ENCODE measurements at places on chromosomes 13 and 19.

DNA sequence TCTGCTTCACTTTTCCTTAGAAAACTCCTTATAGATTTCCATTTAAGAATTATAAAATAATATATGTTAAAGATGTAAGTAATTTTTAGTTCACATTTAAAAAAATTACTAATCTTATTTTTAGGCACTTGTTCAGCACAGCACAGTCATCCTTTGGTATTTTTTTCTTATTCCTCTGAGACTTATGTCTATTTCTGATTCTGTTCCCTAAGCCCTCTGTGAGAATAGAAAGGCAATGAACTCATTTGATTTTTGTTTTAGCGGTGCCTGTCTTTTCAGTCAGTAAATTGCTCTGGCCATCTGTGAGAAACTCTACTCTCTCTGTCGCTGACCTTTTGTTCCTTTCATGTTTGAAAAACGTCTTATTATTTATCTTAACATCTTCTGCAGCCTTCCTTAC lies 168.1 kb downstream of the PCDH17 start:
- DNase-seq, result no peak

GRCh38 chr19:51441410-51442390 lies 16.6 kb downstream of the SIGLEC8 start:
- DNase-seq, result peak; percentile 66

DNA sequence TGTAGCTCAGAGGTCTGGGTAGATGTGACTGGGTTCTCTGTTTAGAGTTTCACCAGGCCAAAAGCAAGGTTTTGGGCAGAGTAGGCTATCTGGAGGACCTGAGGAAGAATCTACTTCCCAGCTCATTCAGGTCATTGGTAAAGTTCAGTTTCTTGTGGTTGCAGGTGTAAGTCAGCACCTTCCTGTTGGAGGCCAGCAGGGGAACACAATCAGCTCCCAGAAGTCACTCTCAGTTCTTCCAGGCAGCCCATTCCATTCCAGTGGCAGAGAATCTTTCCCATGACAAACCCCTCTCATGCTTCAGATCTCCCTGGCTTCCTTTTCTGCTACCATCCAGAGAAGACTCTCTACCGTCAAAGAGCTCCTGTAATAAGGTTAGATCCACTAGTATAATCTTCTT lies 176.2 kb upstream of the UFM1 start:
- no peak for DNase-seq

DNA sequence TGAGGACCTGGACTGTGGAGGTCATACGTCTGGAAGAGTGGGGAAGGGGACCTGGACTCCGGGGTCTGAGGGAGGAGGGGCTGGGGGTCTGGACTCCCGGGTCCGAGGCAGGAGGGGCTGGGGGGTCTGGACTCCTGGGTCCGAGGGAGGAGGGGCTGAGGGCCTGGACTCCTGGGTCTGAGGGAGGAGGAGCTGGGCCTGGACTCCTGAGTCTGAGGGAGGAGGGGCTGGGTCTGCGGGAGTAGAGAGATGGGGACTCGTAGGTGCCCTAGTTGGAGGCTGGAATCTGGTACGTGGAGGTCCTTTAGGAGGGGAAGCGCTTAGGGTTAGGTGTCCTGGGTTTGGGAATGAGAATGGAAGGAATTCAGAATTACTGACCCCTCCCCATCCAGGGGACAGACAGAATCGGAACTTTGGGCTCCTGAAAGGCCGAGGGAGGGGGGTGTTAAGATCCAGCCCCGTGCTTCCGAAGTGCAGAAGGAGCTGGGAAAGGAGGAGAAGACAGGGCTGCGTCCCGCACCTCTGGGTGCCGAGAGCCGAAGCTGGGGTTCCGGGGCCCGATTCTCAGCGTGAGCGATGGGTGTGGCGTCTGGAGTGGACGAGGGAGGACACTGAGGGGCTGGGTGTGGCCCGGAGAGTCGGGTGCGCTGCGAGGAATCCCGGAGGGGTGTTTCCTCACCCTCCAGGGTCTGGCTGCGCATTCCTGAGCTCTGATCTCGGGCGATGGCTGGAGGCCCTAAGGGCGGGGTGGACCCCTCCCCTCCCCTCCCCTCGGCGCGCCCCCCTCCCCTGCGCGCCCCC lies 608 bp downstream of the MYADM start:
- no peak for DNase-seq

DNA sequence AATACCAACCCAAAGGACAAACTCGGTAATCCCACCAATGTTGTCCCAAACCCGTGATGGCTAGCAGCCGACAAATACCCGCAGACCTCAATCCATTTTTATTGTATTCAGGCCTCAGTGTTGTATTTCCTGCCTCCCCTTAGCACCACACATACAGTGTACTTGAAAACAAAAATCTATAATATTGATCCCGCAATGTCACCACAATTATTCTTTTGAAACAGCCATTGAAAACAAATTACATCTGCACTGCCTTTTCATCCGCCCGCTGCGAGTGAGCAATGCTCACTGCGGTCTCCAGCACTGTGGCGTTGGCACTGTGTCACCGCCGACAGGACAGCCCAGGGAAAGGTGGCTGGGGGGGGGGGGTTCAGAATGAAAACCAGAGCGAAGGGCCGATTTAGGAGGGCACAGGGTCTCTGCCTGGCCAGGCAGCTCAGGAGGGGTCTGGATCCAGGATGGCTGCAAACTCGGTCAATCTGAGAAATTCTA lies 385.8 kb upstream of the ZNF507 start:
- DNase-seq, result no peak

DNA sequence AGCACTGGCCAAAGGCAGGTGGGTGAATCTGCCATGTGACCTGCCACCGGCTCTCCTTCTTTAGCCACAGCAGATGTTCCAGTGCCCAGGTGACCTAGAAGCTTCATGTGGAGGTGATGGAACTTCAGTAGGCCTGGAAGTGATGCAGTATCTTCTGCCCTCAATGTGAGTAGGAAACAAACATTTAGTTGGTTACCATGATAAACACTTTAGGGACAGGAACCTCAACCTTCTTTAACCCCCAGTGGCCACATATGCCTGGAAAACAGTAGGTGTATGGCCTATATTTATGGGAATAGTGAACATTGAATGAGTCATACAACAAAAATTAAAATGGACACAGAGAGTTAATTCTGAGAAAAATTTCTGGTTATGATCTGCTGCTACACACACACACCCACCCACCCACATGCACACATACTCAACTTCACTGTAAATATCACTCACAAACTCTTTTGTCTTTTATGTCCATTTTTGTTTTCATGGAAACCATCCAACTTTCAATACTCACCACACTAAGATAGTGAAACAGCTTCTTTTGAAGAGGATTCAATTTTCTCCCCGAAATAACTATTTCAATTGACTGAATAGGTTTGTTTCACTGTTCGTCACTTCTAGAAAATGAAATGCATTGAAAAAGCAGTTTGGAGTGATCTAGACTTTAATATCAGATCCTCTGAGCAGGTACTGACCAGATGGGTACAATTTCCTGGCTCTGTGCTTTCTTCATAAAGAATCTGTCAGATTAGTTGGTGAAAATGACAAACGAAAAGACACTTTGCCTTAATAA lies 97.3 kb downstream of the STARD13 start:
- DNase-seq, result no peak

DNA sequence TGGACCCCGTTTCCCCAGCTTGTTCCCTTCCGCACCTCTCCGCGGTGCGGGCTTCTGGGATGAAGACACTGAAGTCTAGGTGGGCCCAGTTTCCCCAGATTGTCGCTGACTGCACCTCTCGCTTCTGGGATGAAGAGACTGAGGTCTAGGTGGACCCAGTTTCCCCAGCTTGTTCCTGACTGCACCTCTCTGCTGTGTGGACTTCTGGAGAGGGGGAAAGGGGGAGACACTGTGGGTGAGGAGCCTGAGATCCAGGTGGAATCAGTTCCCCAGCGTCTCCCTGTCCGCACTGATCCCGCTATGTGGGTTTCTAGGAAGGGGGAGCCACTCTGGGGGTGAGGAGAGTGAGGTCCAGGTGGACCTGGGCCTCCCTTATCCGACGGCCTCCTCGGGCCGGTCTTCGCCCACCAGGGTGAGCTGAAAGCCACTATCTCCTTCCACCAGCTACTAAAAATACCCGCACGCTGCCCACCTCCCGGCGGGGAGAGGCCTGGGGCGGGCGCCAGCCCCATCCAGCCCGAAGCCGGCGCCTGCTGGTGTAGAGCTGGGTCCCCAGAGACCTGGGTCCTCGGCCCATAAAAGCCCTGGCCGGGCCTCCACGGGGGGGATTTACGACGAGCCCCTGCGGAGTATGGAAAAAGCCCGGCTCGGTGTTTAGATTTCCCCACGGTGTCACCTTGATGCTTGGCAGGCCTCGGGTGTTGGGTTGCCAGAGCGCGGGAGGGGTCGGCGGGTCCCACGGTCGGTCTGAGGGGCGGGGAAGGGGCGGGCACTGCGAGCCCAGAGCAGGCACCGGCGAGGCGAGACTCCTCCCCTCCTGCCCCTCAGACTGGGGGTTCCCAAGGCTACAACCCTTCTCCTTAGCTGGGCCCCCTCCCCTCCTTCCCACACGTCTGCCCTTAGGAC lies 10.6 kb downstream of the FUT6 start:
- no peak for DNase-seq

DNA sequence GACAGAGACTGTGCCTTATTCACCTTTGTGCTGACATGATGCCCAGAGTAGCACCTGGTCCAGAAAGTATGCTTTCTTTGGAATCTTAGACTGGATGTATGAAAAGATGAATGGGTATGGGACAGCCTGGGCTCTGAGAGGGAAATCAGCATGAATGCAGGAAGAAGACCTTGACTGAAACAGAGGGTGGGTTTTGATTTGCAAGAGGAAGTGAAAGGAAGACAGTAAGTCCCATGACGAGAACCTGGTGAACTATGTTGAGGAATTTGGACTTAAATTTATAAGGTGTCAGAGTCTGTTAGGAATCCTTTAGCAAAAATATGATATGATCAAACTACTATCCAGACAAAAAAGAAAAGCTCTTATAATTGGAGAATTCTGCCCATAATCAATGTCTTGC lies 301.9 kb downstream of the SPRY2 start:
- DNase-seq, result no peak

GRCh38 chr13:32495429-32495828 lies 43.2 kb downstream of the N4BP2L2 start:
- no peak for DNase-seq

- DNase-seq, result no peak
Observed at GRCh38 chr13:81442904-81443303, 1102.0 kb upstream of the SPRY2 start.

GRCh38 chr13:32045982-32046785 lies 14.6 kb downstream of the FRY start:
- no peak for DNase-seq

- no peak for DNase-seq
Observed at GRCh38 chr13:23674795-23675640, 104.8 kb downstream of the TNFRSF19 start.

- DNase-seq, result no peak
Observed at GRCh38 chr13:42334329-42334706, 62.4 kb downstream of the AKAP11 start.

DNA sequence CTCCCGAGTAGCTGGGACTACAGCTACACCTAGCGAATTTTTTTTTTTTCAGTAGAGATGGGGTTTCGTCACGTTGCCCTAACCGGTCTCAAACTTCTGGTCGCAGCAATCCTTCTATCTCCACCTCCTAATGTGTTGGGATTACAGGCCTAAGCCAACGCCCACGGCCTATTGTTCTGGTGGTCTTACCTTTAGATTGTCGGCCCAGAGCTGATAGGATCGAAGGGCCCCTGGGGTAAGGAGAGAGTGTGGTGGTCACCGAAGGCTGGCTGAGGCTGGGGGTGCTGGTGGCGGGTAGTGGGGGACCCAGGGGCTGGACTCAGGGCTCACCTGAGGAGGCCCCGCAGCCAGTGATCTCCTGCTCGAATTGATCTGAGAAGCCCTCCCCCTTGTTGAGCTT lies 7.0 kb downstream of the CRB3 start:
- no peak for DNase-seq

- no peak for DNase-seq
Observed at GRCh38 chr13:113061271-113061625, 44.3 kb upstream of the F7 start.

DNA sequence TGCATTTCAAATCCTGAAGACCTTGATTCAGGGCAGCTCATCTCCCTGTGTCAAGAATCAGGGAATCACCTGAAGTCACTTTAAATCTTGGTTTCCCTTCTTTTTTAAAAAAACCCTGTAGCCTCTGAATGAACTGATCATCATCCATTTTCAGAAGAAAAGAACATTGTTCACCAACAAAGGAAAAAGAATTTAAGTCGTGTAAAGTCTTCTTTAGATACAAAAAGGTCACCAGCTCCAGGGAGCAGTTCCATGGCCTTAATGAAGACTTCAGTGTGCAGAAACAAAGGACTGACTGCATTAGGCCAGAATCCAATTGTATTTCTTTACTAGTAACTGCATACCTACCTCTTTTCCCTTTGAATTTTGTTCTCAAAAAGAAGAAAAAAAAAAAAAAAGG lies 245.0 kb downstream of the ABCC4 start:
- no peak for DNase-seq

DNA sequence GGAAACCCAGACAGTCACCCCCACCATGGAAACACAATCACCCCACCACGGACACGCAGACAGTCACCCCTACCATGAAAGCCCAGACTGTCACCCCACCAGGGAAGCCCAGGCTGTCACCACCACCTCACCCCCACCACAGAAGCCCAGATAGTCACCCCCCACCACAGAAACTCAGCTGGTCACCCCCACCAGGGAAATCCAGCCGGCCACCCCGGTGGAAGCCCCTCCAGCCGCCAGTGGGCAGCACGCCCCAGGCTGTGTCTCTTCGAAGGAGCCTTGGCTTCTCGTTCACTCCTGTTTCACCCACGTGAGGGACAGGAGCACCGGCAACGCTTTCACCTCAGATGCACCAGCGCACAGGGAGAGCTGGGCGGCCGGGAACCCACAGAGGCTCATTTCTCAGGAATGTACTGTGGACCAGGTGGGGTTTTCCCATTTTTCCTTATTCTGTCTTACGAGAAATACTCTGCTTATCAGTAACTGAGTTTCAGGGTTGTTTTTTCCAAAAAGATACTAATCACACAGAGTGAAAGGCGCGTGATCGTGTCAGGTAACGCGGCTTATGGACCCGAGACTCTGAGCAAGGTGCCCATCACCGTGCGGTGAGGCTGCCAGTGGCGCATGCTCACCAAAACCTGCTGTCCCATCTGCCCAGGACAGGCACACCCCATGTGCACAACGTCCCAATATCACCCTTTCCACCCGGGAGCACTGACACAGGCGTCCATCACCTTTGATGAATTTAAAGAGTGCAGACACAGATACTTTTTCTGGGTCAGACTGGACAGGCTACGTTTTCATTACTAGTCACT lies 28.0 kb downstream of the CARS2 start:
- DNase-seq, result no peak

GRCh38 chr13:28468023-28468915 lies 26.7 kb downstream of the FLT1 start:
- DNase-seq, result no peak

DNA sequence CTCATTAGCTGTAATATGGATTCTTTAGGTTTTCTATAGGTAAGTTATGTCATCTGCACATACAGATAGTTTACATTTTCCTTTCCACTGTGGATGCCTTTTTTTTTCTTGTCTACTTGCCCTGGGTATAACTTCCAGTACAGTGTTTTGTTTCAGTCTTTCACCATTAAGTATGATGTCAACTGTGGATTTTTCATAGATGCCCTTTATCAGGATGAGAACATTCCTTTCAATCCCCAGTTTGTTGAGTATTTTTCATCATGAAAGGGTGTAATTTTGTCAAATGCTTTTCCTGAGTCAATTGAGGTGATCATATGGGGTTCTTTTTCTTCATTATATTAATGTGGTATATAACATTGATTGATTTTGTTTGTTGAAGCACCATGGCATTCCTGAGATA lies 43.6 kb upstream of the SACS start:
- no peak for DNase-seq

- no peak for DNase-seq
Observed at GRCh38 chr19:19447536-19448237, 42.2 kb downstream of the GATAD2A start.

- no peak for DNase-seq
Observed at GRCh38 chr13:100645382-100645781, 29.2 kb downstream of the TMTC4 start.
